ENCODE measurements at places on chromosomes 3 and 15. TPM values are rescaled to one million over a fixed set of nuclear protein-coding genes. Genes with fewer than 3 reads are reported as not detected.

The PLA2G4D gene
- total RNA-seq: not detected

The LRCH3 gene
- total RNA-seq: 28.5 TPM

The MYL3 gene
- 107 TPM for total RNA-seq

The CADPS gene
- 0.58 TPM for total RNA-seq

The CISH gene
- total RNA-seq: 3.9 TPM

The IL5RA gene
- 0.04 TPM for total RNA-seq

The HHLA2 gene
- total RNA-seq: not detected

DNA sequence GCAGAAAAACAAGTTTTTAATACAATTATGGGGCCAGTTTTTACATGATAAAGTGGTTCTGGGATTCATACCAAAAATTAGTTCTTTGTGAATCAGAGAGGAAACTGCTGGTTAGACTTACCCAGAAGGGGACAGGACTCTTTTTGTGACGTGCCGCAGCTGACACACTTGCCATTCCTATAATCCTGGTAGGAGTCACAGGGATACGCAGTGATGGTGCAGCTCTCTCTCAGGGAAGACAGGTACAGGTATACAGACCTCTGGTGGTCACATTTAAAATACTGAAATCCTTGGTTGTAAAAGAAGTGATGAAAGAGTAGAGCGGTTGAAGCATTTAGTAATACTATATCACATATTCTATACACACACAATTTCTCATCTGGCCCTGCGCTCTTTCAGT is 20.2 kb upstream of the TMEM41A start:
- no peak for DNase-seq

DNA sequence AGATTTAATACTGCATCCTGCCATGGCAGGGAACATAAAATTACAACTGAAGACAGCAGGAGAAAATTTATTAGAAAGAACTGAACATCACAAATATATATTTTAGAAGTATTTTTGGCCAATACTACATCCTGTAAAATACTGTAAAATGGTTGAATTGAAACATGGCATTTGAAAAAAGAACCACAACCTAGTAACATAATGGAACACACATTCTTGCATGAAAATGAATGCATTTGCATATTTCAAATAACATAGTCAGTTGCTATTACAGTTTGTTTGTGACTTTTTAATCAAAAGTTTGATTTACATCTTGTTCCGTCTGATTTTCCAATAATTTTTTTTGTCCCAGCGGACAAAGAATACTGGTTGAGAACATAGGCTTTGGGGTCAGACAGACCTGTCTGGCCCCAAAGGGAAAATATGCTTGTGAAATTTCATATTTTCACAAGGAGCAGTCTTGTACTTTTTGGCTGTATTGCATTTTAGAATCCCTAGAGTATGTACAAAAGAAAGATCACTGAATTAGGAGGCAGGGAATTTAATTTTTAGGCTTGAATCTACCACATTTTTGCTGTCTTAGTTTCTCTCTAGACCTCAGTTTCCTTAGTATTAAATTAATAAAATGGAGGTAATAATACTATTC is 268.8 kb downstream of the ADAMTSL3 start:
- peak; percentile 46 for DNase-seq

DNA sequence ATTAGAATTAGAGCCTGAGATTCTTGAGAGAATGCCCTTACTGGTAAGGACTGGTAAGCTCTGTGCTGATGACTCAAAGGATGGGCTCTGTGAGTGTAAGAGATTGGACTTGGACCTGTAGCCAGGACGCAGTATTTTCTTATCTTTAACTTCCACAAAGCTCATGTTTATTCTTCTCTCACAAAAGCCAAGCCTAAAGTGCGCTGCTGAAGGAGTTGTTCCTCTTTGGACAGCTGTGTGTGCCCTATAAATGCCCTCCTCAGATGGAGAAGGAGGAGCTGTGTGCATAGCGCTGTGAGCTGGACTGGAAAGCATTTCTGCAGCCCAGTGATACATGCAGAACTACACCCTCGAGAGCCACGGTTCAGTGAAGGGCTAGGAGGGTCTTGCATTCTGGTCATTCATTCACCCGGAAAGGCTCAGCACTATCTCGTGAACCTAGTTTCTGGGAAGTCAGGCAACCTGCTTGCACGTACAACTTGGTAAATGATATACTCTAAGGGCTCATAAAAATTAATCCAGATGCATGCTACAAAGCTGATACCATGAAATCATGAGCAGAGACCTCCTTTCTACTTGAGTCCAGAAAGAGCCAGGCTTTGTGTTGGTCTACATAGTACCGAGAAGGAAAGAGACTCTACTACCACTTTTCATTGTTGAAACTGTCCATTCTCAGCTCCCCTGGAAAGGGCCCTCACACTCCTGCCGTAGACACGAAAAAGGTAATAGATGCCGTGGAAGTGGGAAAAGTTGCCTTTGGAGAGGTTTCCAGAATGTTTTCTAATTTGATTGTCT is 103.0 kb upstream of the TBL1XR1 start:
- peak; percentile 75 for DNase-seq

- DNase-seq: no peak
Observed at GRCh38 chr3:25895031-25895430, 105.1 kb downstream of the OXSM start.

DNA sequence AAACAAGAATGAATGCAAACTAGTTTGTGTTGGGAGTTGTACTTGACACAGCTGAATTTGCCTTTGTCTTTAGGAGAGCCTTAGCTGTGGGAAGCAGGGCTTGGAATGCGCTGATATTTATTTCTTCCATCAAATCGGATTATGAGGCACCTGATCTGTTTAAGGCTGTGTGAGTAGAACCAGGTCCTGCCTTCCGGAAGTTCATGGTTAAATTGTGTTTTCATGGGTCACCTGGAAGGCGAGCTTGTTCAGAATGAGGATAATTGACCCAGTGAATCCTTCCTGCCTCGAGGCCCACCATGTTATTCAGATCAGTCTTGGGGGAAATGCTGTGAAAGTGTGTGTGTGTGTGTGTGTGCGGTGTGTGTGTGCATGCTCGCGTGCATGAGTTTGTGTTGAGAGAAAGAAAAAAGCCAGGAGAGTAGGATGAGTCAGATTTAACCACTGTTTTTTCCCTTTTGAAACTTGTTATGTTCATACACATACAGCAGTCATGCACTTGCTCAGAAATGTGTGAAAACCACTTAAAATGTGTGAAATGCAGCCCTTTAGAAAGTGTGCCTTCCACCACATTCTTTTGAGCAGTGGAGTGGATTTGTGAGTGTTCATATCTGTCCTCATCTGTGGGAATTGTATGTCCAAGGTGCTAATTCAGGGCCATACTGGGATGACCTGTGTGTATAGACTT is 36.7 kb downstream of the SMAD3 start:
- no peak for DNase-seq

DNA sequence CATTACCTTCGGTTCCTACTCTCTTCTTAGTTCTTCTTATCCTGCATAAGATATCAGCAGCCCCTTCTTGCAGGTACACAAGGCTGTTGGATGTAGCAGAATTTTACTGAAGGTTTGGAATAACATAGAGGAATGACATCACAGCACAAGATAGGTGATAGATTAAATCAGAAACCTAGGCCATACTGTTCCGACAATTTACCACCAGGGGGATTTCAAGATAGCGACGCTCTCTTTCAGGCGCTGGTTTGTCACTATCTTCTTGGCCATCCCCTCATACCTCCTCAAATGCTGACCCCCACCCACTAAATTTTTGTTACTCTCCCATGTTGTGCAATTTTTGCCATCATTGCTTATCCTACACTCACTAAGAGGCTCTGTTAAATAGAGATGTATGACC is 3.5 kb downstream of the SIDT1 start:
- no peak for DNase-seq

DNA sequence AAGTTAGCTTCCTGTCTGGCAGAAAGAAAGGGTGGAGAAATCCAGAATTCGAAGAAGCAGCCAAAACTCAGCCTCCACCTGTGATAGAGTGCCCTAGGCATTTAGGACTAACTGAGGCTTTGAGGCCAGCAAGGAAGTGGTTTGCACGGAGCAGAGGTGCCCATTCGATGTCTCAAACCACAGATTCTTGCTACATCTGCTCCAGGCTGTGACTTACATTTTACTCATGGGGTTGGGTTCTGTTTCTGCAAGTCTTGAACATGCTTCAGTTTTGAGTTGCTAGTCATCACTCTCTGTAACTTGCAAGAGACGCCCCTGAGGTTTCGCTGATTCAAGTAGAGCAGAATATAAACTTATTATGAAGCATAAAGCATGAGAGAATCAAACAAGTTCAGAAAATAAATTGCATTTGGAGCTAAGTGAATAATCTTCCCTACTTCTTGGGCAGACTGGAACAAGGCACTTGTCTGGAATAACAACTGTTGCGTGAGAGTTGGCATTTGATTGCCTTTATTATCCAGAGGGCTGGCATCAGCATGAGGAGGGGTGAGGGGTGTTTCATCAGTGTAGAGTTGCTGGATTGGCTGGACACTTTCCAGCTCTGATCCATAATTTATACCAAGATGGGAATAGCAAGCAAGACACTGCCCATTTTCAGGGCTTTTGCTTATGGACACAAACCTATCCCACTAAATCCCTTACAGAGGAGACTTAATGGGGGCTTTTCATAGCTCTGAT is 256.5 kb downstream of the AGBL1 start:
- no peak for DNase-seq

GRCh38 chr3:14297784-14298236 is 104.6 kb upstream of the SLC6A6 start:
- peak; percentile 48 for DNase-seq

GRCh38 chr3:182083112-182083511 is 371.4 kb downstream of the SOX2 start:
- DNase-seq: no peak

DNA sequence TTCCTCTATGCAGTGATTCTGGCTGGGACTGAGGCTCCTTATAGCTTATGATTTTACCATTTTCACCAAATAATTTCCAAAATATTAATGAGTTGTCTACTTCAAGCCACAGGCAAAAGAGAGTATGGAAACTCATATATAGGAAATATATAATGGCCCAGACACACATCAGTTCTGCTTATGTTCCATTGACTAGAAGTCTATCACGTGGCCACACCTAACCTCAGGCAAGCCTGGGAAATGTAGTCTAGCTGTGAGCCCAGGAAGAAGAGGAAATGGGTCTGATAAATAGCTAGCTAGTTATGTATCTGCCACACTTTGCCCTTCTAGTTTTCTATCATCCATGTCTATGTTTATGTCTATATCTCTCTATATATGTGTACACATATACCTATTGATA is 195.1 kb downstream of the OTOL1 start:
- DNase-seq: no peak

DNA sequence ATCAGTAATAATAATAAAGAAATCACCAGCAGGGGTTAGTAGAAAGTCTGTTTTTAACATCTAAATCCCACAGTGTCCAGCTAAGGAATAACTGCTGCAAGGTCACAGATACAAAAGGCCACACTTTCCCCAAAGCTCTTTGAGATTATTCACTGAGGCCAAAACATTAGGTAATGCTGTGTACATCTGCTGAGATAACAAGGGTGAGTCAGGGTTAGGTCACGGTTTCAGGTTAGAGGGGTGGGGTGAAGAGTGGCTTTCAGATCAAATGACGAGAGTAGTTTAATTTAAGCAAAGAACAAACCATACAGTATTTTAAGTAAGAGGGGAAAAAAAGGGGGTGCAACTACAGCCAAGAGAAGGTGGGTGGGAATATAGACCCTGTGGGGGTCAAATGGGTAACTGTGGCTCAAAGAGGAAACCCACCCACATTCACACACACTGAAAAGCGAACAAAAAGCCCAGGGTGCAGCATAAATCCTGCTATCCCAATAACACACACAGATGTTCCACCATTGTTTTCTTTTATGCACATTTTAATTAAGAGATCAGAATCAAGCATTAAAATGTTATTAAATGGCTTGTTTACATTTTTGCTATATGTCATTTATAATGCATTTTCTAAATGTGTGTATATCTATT is 412.9 kb downstream of the TIGIT start:
- DNase-seq: no peak

- DNase-seq: no peak
Observed at GRCh38 chr3:171531716-171532115, 71.5 kb upstream of the TNIK start.
